ENCODE measurements at places on chromosomes 4 and X.

DNA sequence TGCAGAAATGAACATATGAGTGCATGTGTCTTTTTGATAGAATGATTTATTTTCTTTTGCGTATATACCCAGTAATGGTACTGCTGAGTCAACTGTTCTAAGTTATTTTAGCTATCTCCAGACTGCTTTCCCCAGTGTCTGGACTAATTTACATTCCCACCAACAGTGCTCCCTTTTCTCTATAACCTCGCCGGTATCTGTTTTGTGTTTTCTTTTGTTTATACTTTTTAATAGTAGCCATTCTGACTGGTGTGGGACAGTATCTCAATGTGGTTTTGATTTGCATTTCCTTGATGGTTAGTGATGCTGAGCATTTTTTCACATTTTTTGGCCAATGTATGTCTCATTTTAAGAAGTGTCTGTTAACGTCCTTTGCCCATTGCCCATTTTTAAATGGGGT, 218.6 kb upstream of the KCNIP4 start:
- DNase-seq = no peak

GRCh38 chrX:73577361-73577760, 14.4 kb downstream of the CHIC1 start:
- DNase-seq = peak; percentile 9

- peak; percentile 76 for DNase-seq
These were observed 4.7 kb downstream of the RASGEF1B start for GRCh38 chr4:81466841-81467671.

- no peak for DNase-seq
These were observed 5.7 kb downstream of the MXD4 start for GRCh38 chr4:2256156-2256731.

GRCh38 chrX:70405003-70405402, 18.1 kb upstream of the GDPD2 start:
- DNase-seq = no peak

- DNase-seq = no peak
These were observed 95.9 kb upstream of the C1QTNF7 start for GRCh38 chr4:15331930-15332329.

GRCh38 chr4:73866246-73866645, 2.9 kb upstream of the CXCL1 start:
- DNase-seq = no peak

DNA sequence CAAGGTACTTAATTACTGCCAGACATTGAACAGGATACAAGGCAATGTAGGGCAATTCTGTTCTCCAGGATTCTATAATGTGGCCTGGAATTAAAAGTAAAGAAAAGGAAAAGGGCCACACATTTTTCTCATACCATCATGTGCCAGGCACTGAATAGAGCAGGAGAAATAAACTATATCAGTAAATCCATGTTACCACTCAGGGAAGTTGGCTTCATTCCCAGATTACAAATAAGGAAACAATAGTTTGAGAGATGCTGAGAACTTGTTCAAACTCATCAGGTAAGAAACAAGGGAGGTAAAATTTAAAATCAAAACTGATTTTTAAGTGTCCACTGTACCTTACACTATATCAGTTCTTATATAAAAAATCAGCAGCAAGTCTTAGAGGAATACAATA, 645.0 kb upstream of the ATOH1 start:
- DNase-seq = no peak

DNA sequence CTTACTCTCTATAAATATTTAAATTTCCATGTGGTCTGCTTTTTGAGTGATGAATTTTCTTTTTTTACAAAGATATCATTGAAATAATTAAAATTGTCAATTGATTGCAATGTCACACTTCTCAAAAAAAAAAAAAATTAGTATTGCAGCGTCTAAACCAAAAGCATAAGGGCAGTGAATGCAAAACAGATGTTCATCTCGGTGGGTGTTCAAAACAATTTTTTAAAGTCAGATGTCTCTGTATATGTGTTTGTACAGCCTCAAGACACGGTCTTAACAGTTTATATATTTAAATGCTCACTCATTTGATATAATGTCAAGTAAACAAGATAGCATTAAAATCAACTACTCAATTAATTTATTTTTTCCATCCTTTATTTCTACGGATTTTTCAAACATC, 52.3 kb downstream of the PALLD start:
- no peak for DNase-seq

DNA sequence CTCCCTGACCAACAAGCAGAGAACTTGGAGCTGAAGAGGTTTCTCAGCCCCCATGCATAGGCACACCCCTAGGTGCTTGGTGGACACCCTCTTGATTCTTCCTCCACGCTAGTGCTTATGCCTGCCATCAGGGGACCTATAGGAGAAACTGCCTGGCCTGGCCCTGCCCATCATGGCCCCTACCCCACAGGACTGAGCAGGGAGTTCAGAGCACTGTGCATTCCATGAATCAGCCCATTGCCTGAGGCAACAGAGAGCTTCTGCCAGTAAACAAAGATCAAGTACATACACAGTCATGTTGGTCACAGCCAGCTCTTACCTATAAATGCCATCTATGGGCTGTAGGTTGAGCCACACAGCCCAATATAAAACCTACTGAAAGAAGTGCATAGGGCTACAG, 99.1 kb upstream of the EDNRA start:
- no peak for DNase-seq

DNA sequence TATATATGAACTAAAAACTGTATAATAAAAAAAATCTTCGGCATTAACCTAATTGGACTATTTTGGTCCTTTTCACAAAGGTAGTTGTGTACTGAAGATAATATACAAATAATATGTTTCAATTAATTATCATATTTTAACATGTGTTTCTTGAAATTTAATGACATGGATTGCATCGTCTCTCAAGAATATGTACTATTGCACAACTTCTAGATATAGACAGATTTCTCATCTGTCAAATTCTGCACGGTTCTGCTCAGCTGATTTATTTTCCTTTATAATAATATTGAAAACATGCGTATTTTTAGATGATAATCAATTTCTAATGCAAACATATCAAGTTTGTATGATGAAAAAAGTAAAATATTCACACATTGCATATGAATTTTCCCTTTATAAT, 498.7 kb upstream of the PABPC4L start:
- DNase-seq = no peak

- DNase-seq = peak; percentile 88
These were observed at the start of gene SYN1 for GRCh38 chrX:47619486-47620302. SYN1 (minus strand) TSS chrX:47619857; CDS start chrX:47619728, 129 bp downstream.

DNA sequence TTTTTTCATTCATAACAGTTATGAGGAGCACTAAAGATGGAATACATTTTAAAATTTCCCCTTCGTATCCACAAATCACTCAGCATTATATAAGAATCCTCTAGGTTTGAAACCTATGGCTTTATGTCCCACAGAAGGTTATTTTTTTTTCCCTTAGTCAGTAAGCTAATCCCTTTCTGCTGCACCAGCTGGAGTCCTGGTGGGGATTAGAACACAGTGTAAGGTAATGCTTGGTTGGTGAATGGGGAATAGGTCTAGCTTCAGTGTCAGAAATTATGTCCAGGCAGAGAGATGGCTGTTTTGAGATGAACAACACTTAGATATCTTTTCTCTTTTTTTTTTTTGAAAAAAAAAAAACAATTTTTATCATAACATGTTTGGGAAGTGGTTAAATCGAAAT, 116.6 kb downstream of the RASGEF1B start:
- DNase-seq = no peak

- DNase-seq = no peak
These were observed 52.3 kb downstream of the GUCY1B1 start for GRCh38 chr4:155811083-155811482.

GRCh38 chr4:151604238-151604637, 156.6 kb downstream of the GATB start:
- no peak for DNase-seq

GRCh38 chr4:146833530-146833929, 112.1 kb downstream of the TTC29 start:
- DNase-seq = no peak

- DNase-seq = no peak
These were observed 118.6 kb upstream of the FTHL17 start for GRCh38 chrX:31190221-31190975.

DNA sequence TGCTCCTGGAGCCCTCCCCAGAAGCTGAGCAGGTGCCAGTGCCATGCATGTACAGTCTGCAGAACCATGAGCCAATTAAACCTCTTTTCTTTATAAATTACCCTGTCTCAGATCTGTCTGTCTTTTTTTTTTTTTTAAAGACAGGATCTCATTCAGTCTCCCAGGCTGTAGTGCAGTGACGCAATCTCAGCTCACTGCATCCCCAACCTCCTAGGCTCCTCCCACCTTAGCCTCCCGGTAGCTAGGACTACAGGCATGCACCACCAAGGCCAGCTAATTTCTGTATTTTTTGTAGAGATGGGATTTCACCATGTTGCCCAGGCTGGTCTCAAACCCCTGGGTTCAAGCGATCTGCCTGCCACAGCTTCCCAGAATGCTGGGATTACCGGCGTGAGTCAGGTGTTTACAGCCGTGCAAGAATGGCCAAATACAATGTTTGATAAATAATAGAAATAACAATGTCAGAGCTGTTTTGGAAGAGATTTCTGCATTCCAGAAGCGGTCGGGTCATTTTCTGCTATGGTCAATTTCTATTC, 68.8 kb downstream of the SLC2A9 start:
- DNase-seq = no peak

Data from nephron progenitor cell (in vitro differentiated cells).